ENCODE measurements at places on chromosomes 1 and 21.

- no peak for DNase-seq
Measured at GRCh38 chr1:7783178-7783711, 846 bp upstream of the PER3 start.

DNA sequence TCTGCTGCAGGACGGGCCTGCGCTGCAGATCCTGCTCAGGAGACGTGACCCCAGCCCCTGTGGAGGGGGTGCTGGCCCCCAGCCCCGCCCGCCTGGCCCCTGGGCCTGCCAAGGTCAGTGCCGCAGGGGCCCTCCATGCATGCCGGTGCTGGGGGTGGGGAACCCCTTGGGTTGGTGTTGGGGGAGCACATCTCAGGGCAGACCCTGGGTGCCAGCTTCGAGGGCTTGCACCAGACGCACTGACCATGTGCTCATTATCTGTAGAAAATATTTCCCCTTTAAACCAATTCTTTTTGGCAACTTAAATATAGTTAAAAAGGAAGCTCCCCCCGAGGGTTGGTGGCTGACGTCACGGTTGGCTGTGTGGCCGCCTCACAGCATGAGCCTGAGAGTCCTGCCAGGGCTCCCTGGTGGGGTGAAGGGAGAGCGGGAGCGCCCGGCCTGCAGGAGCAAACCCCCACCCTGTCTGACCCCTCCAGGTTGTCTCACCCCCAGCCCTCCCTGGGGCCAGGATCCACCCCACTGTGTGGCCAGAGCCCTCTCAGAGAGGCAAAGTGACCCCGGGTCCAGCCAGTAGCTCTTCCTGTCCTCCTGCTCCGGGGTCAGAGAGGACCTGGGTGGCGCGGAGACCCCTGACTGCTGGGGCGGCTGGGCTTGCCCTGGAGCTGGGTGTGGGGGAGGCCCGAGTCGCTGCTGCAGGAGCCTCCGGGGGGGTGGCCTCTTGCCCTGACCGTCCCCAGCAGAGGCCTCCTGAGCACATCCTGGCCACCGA, 5.3 kb upstream of the PFKL start:
- no peak for DNase-seq

DNA sequence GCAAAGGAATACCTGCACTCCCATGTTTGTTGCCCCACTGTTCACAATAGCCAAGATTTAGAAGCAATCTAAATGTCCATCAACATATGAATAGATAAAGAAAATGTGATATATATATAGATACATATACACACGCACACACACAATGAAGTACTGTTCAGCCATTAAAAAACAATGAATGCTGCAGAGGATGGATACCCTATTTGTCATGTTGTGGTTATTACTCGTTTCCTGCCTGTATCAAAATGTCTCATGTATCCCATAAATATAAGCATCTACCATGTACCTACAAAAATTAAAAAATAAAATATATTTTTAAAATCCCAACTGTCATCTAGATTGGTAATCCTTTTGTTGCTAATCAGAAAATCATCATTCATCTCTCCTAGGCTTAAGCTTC, 634.8 kb upstream of the ADGRL2 start:
- DNase-seq = no peak

DNA sequence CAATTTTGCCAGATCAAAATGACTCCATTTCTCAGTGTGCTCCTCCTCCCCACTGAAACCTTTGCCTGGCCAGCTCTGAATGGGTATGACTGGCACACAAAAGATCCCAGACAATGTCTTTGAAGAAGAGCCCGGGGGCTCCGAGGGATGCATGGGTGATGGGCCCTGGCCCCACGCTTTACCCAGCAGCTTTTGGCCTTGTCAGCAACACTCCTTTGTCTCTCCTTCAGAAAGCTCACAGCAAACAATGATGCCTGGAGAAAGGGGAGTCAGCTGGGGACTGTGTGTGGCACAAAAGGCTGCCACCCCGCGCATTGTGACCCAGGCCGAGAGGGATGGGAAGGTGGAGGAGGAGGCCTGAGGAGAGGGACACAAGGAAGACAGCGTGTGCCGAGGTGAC, 45.9 kb downstream of the PLXNA2 start:
- DNase-seq = no peak

GRCh38 chr1:225617479-225617878, 35.4 kb downstream of the ENAH start:
- no peak for DNase-seq

DNA sequence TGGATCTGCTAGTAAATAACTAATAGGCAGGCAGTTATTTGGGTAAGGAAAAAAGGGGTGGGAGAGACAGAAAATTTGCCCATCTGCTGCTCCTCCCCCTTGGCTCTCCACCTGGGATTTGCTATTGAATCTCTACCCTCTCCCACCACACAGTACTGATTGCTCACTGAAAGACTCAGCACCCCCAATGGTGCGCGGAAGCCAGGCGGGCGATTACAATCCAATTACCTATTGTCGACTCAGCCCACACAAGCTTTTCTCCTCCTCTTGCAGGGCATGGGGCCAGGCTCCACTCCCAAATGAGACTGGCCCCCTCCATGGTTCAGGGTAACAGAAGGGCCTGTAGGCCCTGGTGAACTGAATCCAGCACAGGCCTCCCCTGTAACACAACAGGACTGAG, 2.7 kb upstream of the HMGN2 start:
- DNase-seq = no peak

DNA sequence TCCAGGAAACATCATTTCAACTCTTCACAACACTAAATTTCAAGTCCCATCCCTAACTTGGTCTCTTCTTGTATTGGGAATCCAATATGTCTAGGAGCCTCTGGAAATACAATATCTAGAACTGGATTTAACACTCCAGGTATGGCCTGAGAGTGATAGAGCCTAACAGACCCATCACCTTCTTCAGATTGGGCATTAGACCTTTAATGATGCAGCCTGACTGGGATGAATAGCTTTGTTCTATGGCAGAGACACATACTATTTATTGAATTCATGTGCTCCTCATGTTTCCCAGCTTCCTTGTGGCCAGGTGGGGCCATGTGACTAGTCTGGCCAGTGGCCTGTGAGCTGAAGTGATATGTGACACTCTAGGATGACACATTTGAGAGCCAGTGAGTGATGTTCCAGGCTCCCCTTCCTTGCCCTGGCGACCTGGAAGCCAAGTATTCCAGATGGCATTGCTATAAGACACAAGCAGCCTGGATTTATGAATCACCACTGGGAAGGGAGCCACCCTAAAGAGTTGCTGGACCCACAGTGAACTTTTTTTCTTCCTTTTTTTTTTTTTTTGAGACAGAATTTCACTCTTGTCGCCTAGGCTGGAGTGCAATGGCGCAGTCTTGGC, 31.0 kb upstream of the POU3F1 start:
- DNase-seq = no peak

- DNase-seq = no peak
Measured at GRCh38 chr1:231233735-231234417, 7.1 kb upstream of the GNPAT start.

- peak; percentile 86 for DNase-seq
Measured at GRCh38 chr1:151993734-151994496, at the start of gene S100A10. S100A10 (minus strand) TSS chr1:151993859; CDS start chr1:151986230, 7,629 bp downstream.

- DNase-seq = no peak
Measured at GRCh38 chr1:203026666-203027663, 674 bp downstream of the PPFIA4 start.

GRCh38 chr1:156992215-156992614, 53.3 kb downstream of the ARHGEF11 start:
- DNase-seq = no peak

- no peak for DNase-seq
Measured at GRCh38 chr1:179447489-179447888, 81.7 kb downstream of the AXDND1 start.

DNA sequence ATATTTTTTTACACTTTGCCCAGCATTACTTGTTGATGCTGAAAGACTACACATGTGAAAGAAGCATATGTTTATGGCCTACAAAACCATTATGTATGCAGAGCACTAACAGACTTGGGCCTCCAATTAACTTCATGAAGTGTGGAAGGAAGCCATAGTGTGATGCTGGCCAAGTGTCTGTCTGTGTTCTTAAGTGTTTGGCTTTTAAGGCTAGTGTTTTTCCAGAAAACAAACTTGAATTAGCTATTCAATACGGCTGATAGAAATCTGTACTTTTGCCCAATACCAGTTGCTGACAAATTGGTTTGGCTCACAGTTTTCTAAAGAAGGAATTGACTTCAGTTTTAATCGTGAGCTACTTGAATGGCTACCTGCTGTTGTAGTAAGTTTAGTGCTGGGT, 136.1 kb downstream of the ADGRL2 start:
- no peak for DNase-seq

- DNase-seq = no peak
Measured at GRCh38 chr1:228081578-228082213, 812 bp upstream of the ARF1 start.

DNA sequence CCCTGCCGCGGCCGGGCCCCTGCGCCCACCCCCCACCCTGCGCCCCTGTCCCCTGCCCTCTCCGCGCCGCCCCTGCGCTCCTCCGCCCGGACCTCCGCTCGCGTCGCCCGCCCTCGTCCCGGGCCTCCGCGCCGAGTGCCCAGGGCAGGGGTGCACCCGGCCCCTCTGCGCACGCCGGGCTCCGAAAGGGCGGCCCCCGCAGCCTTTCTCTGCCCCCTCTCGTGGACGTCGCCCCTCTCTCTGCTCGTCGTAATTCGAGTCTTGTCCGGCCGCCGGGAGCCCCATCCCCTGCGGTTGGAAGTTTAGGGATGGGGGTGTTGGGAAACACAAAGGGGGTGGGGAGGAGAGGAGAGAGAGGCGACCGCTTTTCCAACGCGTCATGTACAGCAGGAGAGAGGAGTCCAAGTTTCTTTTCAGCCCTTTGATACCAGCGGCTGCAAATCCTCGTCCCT, 407 bp downstream of the GALNT2 start:
- DNase-seq = peak; percentile 19

DNA sequence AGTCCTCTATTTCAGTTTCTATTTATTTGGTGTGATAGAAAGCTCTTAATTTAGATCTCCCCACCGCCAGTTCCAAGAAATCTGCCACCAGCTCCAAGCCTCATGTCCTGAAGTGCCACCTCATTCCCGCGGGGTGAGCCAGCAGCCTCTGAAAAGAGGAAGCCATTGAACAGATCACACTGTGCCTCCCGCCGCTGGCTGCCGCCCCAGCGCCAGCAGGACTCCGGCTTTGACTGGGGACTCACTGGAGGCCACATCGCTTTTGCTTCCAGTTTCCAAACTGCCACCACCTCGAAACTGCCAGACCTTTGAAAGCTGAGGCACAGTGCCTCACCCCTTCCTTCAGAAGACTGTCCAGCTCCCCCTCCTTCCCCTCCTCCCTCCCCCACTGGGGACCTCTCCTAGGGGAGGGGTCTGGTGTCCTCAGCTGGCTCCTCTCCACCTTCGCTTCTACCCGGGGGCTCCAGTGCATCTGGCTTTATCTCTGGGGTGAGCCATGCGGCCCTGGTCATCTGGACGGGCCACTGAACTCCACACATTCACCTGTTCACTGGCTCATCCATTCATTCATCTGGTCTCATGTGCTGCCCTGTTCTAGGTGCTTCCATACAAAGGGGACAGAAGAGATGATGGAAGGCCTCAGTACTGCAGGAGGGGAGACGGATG, 58.9 kb downstream of the VPS26C start:
- DNase-seq = peak; percentile 19

- no peak for DNase-seq
Measured at GRCh38 chr1:100511058-100511457, 26.9 kb upstream of the GPR88 start.

- no peak for DNase-seq
Measured at GRCh38 chr1:35717911-35718476, 690 bp downstream of the C1orf216 start.

GRCh38 chr1:21490774-21491487, 18.3 kb upstream of the ALPL start:
- DNase-seq = no peak

DNA sequence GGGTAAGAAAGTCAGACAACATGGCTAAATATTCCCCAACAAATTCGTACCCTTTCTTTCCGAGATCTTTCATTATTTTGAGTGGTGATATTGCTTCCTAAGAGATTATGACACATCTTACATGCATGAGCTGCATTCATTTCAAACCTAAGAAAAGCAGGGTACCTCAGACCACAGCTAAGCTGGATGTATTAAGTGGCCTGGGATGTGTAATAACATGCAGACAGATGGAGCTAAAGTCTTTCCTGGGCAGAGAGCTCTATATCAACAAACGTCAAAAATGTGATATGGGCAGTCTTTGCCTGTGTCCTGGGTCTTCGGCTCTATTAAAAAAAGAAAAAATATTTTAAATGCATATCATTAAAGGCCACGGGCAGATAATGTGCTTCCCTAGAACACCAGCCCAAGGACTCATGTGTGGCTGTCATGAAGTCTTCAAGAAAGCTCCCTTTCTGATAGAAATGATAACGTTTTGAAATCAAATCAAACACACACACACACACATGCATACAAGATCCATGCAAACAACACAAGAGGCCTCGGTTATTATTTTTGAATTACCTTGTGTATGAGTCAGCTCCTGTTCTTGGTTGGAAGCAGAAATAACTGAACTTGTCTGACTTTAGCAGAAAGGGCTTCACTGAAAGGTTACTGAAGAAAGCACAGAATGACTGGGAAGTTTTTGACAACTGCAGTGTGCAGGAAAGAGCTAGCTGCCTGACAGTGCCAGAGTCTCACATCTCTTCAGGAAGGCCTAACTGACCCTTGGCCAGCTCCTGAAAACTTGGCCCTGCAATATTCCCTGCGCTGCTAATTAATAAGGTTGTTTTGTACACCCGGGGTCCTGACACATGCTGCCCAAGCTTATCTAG, 231.2 kb downstream of the DSCAM start:
- no peak for DNase-seq

DNA sequence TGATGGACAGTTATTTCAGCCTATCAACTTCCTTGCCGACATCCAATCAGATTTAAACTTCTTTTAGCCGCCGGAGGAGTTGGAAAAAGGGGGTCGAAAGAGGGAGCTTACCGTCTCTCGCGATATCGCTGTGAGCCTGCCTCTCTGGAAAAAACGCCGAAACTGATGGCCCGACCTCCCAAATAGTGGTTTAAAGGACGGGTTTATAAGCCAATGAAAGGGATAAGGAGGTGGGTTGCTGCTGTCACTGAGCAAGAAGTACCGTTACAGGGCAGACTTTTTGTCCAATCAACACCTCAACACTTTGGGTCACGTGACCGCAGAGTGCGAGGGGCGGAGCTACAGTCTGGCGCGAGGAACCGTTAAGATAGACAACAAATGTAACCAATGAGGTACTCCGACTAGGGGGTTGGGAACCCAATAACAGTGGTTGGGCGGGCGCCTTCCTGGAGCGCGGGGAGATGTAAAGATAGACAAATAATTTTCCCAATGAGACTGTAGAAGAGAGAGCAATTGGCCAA, at the start of gene RBM15:
Gene RBM15, plus strand, starts transcription at position 492 of the 521 bp plus-strand sequence. Its CDS starts 29 bp downstream, at position 521.
- peak; percentile 100 for DNase-seq

GRCh38 chr1:5119366-5120234, 465.2 kb downstream of the AJAP1 start:
- DNase-seq = no peak

GRCh38 chr1:157878059-157878458, 36.5 kb upstream of the CD5L start:
- DNase-seq = no peak

- DNase-seq = no peak
Measured at GRCh38 chr1:93905051-93905450, 4.2 kb downstream of the GCLM start.

- DNase-seq = no peak
Measured at GRCh38 chr1:56236688-56237087, 342.7 kb downstream of the PLPP3 start.
